ENCODE measurements at places on chromosomes 11 and 22.

DNA sequence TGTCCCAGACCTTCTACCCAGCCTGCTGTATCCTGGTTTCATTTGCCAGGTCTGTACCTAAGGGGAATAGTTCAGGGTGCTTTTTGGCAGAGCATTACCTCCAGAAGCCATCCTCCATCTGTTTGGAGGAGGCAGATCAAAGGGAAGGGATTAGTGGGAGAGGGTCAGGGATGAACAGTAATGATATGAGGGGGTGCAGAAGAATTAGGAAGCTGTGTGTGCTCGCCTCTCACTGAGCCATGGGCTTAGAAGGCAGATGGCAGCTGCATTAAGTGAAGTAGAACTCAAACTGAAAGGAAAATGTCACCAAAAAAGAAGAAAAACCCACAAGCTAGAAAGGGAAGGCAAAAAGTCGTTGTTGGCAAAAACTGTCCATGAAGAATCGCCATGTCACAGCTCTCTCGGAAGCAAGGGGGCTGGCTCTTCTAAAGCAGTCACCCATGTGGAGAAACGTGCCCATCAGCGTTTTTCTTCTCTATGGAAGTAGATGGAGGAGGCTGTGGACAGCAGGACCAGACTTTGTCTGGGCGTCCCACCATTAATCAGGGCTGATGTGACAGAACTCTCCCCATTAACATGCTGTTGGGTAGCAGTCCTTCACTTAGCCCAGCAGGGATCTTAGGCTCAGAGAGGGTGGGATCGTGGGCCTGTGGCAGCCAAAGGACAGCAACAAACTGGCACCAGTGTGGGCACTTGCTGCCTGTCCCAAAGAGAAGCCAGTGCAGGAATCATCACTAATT lies 46.8 kb downstream of the CEP164 start:
- DNase-seq: no peak

GRCh38 chr11:118175993-118176777 lies at the start of gene SCN2B:
TSS of gene SCN2B (minus strand) at chr11:118176639. CDS start at chr11:118176431, 208 bp downstream.
- DNase-seq: no peak

- no peak for DNase-seq
Measured at GRCh38 chr11:73521621-73522020, 76.3 kb downstream of the FAM168A start.

DNA sequence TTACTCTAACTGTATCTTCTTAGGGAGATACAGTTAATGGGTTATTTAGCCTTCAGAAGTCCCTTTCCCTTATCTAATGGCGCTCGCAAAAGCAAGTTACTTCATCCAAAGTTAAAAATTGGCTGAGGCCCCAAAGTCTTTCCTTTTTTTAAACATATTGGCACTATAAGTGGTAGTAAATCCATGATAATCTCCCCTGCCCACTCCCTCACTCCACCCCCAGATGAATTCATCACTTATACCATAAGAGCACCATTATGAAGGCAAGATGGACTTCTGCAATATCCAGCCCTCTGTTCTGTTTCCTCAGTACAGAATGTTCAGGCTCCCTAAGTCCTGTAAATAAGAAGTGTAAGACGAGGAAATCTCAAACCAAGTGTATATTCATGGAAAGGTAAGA lies 37.7 kb downstream of the CHKA start:
- DNase-seq: no peak

DNA sequence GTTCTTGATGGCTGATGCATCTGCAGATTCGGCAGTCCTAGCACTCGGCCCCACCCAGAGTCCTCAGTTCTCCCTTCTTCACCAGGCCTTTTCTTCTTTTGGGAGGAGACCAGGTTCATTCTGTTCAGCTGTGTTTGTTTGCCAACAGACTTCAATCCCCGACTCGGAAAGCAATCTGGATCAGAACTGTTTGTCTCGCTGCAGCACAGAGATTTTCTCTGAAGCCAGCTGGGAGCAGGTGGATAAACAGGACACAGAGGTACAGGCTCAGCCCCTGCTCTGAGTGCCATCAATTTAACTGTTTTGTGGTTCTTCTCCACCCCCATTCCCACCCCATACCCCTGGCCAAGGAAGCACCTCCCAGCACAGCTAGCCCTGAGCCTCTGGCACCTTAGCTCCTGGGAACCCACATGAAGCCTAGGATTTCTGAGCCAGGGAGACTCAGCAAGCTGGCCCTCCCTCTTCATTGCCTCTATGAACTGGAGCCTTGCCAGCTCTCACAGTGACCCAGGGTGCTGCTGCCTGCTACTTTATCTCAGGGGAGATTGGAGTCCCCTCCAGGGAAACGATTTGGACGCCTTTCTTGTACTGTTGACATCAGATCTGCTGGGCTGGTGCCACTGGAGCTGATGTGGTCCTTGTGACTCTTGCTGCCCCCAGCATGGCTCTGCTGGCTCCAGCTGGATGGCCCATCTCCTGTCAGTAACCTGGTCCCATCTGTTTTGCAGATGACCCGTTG lies 58.2 kb upstream of the HORMAD2 start:
- no peak for DNase-seq

GRCh38 chr11:81963018-81963417 lies 770.6 kb downstream of the FAM181B start:
- DNase-seq: no peak

- DNase-seq: no peak
Measured at GRCh38 chr11:9210922-9211320, 54.2 kb downstream of the DENND5A start.

DNA sequence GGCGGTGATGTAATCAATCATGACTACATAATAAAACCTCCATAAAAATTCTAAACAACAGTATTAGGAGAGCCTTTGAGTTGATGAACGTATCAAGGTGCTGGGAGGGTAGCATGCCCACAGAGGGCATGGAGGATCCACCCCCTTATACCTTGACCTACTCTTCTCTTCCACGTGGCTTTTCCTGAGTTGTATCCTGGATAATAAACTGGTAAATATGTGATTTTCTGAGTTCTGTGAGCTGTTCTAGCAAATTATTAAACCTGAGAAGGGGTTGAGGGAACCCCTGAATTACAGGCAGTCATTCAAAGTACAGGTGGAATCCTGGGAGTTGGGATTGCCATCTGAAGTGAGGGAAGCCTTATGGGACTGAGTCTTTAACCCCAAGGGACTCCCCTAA lies 446.9 kb downstream of the DYNC2H1 start:
- no peak for DNase-seq

DNA sequence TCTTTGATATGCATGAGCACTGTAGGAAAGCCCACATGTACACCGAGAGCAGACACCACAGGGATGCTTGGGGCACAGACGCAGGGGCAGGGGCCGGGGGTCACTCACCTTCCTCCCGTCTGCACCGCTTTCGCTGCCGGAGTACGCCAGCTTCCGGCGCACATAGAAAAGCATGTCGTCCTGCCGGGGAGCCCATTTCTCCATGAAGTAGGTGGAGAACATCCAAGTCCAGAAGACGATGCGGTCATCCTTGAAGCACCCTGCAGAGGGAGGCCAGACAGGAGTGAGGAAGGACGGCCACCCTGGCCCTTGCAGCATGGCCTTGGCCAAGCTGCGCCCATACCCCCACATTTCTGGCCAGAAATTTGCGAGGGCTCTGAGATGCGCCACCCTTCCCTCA lies 28.8 kb downstream of the KIAA0930 start:
- DNase-seq: no peak

DNA sequence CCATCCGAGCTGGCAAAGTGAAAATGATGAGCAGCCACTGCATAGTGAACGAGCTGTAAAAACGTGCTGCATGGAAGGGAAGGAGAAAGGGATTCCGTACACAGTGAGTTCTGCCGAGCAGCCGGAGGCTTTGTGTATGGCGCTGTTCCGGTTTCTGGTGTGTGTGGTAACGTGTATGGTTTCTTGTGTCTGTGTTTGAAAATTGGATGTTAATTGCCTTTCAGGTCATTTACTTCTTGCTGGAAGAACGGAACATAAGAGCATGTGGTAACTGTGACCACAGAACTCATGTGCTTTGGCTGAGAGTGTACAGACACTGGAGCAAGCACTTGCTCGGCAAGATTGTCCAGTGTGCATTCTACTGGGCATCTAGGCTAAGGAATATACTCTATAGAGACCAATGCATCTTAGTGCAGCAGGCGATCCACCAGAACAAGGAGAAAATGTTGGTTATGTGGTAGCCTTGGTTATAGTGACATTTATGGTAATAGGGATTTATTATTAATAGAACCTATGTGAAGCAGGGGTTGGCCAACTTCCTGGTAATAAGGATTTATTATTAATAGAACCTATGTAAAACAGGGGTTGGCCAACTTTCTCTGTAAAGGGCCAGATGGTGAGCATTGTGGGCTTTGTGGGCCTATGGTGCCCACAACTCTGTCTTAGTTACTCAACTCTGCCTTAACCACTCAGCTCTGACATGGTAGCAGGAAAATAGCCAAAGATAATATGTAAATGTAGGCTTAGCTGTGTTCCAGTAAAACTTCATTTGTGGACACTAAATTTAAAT lies 49.2 kb downstream of the GRAMD1B start:
- DNase-seq: no peak

- peak; percentile 12 for DNase-seq
Measured at GRCh38 chr11:115580927-115581680, 76.9 kb upstream of the CADM1 start.
